Naive thymus-derived CD8-positive, alpha-beta T cell (primary cell): ENCODE measurements at places on chromosomes 7 and 10.

DNA sequence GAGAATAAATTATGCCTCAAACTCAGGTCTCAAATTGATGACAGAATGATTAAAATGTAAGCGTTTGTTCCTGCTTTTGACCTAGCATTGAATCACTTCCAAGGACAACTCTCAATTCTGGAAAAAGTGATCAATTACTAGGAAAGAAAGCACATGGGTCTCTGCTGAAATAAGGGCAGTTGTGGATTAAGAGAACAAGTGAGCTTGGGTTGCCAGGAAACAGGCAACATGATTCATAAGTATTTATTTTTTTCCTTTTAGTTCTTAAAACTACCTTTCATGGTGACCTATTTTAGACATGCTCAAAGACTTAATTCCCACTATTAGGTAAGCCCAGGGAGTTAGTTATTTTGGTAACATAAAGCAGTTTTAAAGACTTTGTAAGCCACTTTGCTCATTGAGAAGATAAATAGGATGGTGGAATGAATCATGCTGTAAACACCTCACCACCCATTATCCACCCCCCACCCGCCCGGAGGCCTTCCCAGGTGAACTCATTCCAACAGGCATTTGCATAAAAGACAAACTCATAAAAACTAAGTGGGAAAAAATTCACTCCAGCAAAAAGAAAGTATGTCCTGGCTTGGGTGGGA, 728.3 kb downstream of the SORCS1 start:
- no peak for DNase-seq

- no peak for DNase-seq
Observed at GRCh38 chr7:97421307-97421930, 303.9 kb downstream of the SDHAF3 start.

- no peak for DNase-seq
Observed at GRCh38 chr7:137084607-137085380, 216.3 kb downstream of the CHRM2 start.

DNA sequence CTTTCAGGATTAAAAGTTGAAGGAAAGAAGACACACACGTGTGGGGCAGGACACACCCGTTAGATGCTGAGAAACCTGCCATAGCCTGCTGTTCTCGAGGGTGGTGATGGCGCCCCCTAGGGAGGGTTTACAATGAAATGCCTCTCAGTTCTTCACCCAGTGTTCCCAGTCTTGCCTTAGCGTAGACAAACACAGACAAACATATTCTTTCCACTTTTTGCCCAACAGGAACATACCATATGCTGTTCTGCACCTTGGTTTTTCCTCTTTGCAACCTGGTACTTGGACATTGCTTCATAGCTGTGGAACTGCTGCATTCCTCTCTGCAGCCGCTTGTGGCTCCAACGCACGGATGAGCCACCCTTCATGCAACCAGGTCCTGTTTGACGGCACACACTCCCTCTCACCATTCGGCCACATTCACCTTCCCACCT, 23.3 kb upstream of the HSPA12A start:
- DNase-seq = no peak

GRCh38 chr10:52314822-52315552, 906 bp downstream of the DKK1 start:
- DNase-seq = no peak

- DNase-seq = no peak
Observed at GRCh38 chr10:130666215-130666614, 530.0 kb downstream of the GLRX3 start.

GRCh38 chr10:3871424-3871996, 86.5 kb upstream of the KLF6 start:
- DNase-seq = no peak

DNA sequence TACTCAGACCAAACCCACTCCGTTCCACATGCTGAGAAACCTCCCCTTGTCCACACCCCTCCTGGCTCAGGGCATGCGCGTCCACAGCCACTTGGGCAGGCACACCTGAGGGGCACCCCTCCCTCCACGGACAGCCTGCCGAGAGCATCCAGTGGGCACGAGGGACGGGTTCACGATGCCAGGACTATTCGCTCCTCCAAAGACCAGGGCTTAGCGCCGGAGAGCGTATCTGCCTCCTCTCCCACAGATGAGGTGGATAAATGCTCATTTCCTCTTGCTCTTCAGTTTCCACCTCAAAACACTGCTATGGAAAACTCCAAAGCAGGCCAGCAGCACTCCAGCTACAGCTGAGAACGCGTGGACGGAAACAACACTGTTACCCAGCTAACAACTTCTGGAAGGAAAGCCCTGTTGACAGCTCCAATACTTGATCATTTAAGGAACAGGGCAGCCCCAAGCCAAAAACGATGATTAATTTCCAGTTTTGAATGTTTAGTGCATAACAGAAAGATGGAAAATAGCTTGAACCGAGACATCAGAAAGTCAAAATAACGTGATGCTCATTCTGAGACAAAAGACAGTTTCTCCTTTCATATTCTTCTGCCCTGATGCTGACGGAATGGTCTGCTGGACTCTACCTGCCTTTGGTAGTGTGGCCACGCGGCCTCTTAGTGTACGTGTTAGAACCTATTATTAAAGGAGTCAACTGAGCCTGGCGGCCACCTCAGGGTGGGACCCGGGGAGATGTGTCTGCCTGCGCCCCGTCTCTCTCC, 204.7 kb downstream of the DNAJB6 start:
- DNase-seq = no peak

DNA sequence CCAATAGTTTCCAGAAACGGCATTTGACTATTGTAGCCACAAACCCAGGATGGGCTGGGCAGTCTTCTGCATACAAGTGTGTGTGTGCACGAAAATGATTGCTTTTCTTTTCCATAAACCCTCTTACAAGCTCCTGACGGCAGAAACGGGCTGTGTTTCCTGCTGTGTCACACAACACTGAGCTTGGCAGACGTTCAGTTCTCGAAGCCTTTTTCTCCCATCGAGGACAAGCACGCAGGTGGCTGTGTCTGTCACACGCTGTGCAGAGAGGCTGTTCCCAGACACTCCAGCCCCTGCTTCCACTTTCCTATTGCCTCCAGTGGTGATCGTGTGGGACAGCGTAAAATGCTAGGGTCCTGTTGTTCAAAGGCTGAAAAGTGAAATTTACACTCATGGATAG, 32.1 kb downstream of the RBAK start:
- DNase-seq = no peak

- DNase-seq = no peak
Observed at GRCh38 chr7:50216626-50217025, 87.9 kb upstream of the IKZF1 start.

GRCh38 chr7:17557251-17557671, 258.8 kb downstream of the AHR start:
- DNase-seq = no peak

- no peak for DNase-seq
Observed at GRCh38 chr7:99644431-99644830, 27.7 kb downstream of the ZSCAN25 start.

GRCh38 chr7:7271094-7271874, 88.9 kb downstream of the C1GALT1 start:
- DNase-seq = no peak

GRCh38 chr10:15440204-15440711, 69.2 kb upstream of the FAM171A1 start:
- no peak for DNase-seq

DNA sequence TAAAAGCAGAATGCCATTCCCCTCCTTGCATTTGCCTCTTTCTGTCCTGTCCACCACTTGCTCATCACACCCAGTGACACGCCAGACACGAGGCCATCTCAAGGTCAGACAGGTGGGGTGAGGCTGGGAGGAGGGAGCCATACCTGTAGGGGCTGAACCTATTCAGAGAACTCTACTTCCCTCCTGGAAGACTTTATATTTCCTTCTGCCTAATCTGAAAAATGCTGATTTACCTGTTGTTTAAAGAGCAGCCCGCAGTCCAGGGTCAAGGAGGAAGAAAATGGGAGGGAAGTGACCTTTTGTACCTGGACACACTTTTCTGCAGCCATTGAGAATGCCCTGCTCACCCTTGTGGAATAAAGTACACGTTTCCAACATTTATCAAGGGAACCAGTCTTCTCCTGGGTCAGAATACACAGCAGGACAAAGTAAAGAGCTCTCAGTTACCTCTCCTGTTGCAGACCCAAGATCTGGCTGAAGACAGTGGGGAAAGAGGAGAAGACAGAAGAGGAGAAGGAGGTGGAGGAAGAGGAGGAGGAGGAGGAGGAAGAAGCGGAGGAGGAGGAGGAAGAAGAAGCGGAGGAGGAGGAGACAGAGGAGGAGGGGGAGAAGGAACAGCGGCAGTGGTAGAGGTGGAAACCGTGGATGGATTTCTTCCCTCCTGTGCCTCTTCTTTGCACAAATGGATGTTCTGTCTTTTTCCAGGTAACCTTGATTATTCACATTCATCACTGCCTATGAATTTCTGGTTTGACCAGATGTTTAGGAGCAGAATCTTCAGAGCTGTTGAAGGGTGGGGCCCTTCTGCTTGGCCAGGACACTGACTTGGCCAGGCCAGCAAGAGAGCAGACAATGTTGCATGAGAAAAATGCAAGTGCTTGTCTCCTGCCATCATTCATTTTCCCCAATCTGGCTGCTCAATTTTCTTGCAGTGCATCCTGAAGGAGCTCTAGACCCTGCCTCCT, 1.2 kb upstream of the BLNK start:
- no peak for DNase-seq

DNA sequence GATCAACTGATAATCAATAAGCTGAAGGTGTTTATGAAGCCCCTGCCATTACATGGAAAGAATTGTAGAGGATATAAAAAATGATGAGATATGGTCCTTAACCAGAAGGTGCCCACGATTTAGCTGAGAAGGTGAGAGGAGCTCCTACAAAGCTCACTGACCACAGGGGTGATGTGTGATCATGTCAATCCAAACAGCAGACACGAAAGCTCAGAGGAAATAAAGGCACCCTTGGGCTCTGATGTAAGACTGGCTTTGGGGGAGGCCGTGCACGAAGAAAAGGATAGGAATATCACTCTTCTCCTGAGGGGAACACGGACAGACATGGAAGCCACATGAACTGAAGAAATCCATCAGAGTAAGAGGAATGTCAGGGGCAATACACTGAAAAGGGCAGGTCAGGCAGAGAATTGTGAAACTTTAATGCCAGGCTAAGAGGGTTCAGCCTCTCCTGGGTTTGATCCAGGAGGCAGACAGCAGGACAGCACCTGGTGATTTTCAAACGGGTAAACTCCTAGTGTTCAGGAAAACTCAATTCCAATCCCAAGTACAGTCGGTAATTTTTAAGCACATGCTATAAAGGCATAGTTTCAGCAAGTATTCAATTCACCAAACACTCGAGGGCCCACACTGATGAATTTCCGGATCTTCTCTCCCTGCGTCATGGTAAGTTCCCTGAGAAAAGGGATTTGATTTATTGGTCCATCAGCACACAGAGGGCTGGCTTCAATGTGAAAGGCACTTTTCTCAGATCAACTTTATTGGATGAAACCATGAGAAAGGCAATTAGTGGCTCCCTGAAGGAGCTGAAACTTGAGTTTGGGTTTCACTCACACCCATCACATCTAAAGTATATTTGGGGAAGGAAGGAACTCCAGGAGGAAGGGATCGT, 163.8 kb downstream of the PRPF18 start:
- DNase-seq = no peak
